ENCODE measurements at places on chromosomes 6 and 20. TPM values are rescaled to one million over a fixed set of nuclear protein-coding genes. Genes with fewer than 3 reads are reported as not detected.

DNA sequence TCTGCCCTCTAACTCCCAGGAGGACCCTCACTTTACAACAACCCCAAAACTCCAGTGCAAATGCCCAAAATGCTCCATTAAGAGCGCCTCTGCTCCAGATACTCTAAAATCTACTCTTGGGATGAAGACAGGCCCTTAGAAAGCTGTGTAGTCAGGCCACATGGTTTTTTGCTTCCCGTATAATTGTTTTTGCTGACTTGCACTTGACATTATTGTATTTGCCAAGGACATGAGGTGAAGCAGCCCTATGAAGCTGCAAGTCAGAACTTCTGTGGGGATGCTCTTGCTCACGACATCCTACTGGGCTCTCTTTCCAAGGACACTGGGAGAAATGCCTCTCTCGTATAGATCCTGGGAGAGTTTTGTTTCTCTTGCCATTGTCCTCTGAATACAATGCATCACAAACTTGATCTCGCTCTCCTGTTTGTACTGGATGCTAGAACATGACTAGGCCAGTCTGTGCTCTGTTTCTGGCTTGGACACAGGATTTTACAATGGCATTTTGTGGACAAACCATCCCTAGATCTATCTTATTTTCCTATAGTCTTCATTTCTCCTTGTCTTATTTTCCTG, 177.2 kb upstream of the DTNBP1 start:
- no peak overlapping the region for H3K4me3 ChIP-seq
- no peaks in the 10 kb centered on the region for H3K36me3 ChIP-seq
- no peaks in the 10 kb centered on the region for H3K27me3 ChIP-seq
- no peaks in the 10 kb centered on the region for H3K4me1 ChIP-seq
- peak overlapping the region; percentile 15 for H3K27ac ChIP-seq
- DNase-seq: no peak

The NOTCH4 gene
- polyA plus RNA-seq: 6.7 TPM

DNA sequence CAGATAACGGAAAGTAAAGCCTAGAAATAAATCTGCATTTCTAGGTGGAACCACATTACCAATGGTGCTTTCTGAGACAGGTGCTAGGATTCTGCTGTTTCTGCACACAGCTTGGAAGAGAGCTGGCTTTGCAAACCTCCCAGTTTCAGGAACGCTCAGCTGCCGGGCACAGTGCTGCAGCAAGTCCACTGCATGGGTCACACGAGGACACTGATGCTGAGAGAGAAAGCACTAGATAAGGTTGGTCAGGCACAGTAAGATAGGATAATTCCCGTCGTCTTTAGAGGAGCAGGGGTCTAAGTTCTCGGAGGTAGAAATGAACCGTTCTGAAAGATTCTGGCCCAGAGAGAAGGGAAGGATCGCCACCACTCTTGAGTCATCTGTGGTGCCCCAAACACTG, 11.0 kb downstream of the UNC93A start:
- peaks cover 9% of the 10 kb centered on the region for H3K4me1 ChIP-seq
- H3K36me3 ChIP-seq: peaks cover 5% of the 10 kb centered on the region
- H3K27me3 ChIP-seq: peaks cover 57% of the 10 kb centered on the region
- H3K27ac ChIP-seq: no peak overlapping the region

DNA sequence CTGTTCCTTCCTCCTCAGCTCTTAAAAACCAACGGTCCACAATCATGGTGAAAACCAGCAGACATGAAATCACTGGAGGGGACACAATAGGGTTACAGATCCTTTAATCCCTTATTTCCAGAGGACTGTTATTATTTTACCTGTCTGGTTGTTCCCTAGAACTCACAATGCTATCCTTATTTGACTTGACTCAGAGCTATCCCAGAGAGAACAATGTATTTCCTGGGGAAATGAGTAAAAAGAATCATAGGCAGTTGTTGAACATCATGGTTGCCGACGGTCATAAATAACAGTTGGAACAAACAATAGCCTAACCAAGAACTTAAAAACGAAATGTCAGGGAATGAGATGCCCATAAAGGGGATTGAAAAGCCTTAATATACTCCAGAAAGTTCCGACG, 9.3 kb downstream of the OR2H1 start:
- peaks cover 18% of the 10 kb centered on the region for H3K27me3 ChIP-seq
- DNase-seq: no peak
- no peaks in the 10 kb centered on the region for H3K4me1 ChIP-seq
- H3K4me3 ChIP-seq: no peak overlapping the region
- no peaks in the 10 kb centered on the region for H3K36me3 ChIP-seq

- peaks cover 18% of the 10 kb centered on the region for H3K4me1 ChIP-seq
- H3K27me3 ChIP-seq: peaks cover 39% of the 10 kb centered on the region
- DNase-seq: no peak
- no peaks in the 10 kb centered on the region for H3K36me3 ChIP-seq
Observed at GRCh38 chr6:1615151-1615852, 5.6 kb downstream of the FOXC1 start.
